ENCODE measurements at places on chromosomes 12 and 14.

DNA sequence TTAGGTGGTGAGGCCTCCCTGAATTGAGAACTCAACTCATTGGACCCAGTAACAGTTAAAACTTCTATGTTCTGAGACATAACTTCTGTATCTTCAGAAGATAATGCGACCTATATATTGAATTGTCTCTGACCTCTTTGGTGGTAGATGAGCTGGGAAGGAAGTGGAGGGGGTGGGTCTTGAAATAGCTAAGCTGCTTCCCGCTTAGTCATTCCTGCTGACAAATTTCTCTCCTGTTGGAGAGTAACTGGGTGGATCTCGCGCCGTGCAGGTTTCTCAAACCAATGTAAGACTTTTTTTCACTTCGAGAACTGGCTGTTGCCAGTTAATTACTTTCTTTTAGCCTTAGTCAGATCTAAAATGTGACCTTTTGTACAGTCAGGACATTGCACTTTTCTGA, 100.8 kb downstream of the PPHLN1 start:
- peak; percentile 58 for DNase-seq

- DNase-seq = peak; percentile 84
Measured at GRCh38 chr12:94783862-94784261, 133.5 kb upstream of the TMCC3 start.

DNA sequence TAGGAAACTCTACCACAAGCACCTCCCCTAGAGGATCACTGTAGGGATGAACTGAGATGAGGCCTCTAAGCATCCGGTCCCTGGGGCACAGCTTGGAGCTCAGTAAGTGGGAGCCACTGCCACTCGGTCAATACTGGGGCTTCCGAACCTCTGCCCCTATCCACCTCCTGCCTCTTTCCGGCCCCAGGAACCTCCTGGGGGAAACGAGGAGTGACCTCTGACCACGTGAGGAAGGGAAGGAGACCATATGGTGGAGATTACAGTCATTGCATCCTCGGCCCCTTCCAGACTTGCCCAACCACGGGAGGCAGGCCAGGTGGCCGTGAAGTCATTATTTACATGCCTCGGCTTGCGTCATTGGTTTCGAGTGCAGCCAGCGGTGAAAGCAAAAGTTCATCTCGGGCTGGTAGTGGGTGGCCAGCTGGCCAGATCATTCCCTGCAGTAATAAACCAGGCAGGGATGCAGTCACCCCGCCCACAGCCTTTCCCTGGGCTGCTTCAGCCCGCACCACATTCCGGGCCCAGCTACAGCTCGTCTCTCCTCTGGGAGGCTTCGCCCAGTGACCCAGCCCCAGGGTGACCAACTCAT, 65.4 kb downstream of the C14orf132 start:
- peak; percentile 88 for DNase-seq

GRCh38 chr12:92105676-92106075, 40.0 kb downstream of the BTG1 start:
- DNase-seq = no peak

DNA sequence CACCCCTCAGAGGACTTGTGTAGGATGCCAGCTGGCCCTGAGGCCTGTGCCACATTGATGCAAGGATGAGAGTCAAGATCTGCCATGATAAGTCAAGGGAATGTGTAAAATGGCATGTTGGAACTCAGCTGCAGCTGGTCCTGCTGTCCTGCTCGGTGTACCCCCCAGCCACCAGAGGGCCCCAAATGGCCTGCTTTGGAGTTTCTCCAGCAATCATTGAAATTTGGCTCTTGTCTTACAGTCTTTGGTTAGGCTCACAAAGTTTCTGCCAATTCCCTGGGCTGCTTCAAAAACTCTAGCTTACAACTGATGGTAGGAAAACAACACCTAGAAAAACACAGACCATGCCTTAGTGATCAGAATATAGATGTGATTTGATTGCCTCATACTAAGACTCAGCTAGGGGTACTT, 76.8 kb downstream of the HSD17B6 start:
- DNase-seq = peak; percentile 35

DNA sequence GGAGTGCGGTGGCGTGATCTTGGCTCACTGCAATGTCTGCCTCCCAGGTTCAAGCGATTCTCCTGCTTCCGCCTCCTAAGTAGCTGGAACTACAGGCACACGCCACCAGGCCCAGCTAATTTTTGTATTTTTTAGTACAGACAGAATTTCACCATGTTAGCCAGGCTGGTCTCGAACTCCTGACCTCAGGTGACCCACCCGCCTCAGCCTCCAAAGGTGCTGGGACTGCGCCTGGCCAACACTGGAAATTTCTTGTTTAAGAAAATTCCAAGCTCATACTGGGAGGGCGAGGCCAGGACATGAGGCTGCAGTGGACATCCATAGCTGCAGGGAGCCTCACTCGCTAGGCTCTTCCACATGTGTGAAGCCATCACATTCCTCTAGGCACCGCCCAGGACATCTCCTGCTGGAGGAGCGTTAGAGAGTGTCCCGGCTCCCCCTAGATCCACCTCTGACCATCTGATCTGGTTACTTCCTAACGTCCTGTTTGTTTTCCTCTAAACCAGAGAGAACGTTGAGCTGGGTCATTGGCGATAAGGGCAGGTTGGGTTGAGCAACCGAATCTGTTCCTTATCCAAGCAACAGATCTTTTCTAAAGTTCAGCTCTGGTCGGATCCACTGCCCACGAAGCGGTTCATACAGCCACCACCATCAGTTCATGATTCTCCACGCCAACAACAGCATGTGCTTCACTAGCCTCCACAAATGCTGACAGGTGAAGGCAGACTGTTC, 108.2 kb upstream of the MED13L start:
- no peak for DNase-seq

DNA sequence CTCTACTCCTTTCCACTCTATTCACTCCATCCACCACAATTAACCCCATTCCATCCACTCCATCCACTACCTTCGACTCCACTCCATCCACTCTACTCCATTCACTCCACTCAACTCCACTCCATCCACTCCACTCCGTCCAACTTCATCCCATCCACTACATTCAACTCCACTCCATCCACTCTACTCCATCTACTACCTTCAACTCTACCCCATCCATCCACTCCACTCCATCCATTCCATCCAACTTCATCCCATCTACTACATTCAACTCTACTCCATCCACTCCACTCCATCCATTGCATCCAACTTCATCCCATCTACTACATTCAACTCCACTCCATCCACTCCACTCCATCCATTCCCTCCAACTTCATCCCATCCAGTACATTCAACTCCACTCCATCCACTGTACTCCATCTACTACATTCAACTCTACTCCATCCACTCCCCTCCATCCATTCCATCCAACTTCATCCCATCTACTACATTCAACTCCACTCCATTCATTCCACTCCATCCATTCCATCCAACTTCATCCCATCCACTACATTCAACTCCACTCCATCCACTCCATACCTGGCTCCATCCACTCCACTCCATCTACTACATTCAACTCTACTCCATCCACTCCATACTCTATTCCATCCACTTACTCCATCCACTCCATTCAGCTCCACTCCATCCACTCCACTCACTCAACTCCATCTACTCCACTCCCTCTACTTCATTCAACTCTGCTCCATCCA, 16.4 kb downstream of the HNF1A start:
- DNase-seq = no peak

- DNase-seq = no peak
Measured at GRCh38 chr12:110508071-110508586, 6.0 kb downstream of the RAD9B start.

DNA sequence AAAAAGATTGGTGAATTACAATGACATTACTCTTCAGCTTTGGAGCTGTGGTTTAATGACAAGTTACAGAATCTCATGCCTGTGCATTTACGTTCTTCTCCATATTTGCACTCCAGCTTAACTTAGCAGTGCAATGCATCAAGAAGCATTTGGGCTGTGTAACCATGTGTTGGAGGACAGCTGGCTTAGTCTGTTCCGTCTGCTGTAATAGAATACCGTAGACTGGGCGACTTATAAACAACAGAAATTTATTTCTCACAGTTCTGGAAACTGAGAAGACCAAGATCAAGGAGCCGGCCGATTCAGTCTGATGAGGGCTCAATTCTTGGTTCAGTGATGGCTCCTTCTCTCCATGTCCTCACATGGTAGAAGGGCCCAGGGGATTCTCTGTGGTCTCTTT, 943.5 kb downstream of the BCL11B start:
- no peak for DNase-seq

DNA sequence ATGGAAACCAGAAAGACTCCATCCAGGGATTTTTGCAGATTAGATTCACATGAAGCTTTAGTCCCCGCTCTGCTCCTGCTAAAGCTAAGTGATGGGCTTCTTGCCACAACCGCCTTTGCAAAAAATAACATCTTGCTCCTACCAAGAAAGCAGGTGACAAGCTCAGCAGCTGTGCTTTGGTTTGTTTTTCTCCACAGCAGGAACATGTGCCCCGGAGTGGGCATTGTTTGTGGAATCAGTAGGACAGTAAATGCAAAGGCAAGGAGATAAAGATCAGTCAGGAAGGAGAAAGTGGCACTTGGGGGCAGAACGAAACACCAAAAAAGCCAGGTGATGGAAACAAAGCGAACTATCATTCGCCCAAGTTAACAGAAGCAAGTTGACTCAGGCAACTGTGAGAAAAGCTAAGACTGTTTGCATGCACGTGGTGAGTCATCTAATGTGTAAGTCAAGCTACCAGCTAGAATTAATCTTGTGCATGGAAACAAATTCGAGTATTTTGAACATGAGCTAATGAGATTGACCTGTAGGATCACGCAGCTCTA, 165.5 kb upstream of the PLXNC1 start:
- peak; percentile 74 for DNase-seq

- peak; percentile 73 for DNase-seq
Measured at GRCh38 chr14:103576371-103577024, 13.7 kb downstream of the COA8 start.

DNA sequence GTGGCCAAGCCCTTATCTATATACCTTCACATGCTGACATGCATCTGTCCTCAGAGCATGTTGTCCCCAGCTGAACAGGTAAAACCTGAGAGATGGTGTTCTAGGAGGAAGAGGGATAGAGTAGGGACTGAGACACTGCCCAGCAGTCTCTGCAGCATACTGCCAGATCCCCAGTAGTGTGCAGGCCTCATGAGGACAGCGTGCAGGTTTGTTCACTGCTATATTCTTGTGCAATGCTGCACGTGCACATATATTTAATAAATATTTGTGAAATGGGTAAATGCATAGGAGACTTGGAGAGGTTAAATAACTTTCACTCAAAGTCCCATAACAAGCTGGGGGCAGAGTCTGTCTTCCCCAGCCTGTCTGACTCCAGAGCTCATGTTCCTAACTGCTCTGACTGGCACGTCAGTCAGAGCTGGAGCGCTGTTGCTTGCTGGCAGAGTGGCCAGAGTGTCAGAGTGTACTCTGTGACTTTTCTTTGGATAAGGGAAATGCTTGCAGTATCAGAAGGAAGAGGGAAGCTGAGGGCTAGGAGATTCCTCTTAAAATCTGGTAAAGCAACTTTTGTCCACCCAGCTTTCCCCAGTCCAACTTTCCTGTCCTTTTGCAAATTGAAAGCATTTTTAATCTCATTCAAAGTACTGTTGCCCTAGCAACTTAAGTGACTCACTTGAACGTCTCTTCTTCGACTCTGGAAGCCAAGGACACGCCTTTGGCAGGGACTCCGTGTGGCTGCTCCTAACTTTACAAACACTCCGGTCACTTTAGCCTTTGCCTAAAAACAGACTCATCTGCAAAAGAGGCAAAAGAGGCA, 14.9 kb upstream of the POLR3B start:
- DNase-seq = peak; percentile 56

- no peak for DNase-seq
Measured at GRCh38 chr14:99731547-99732435, 47.7 kb downstream of the CYP46A1 start.

GRCh38 chr12:3743803-3744202, 9.1 kb downstream of the CRACR2A start:
- peak; percentile 40 for DNase-seq

DNA sequence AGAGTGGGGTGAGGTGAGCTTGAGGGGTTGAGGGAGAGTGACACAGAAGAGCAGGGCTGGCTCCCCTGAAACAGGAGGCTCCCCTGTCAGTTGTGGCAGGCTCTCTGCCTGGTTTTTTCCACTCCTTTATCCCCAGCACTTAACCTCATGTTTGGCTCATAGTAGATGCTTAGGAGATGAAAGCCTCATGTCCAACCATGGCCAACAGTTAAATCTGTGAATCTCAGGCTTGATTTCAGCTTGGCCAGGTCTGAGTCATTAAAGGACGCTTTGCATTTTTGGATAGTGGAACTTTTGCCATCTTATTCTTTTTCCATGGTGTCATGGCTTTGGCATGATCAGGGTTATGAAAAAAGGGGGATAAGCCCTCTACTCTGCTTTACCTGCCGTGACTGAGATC, 117.2 kb downstream of the CACNA1C start:
- peak; percentile 37 for DNase-seq

DNA sequence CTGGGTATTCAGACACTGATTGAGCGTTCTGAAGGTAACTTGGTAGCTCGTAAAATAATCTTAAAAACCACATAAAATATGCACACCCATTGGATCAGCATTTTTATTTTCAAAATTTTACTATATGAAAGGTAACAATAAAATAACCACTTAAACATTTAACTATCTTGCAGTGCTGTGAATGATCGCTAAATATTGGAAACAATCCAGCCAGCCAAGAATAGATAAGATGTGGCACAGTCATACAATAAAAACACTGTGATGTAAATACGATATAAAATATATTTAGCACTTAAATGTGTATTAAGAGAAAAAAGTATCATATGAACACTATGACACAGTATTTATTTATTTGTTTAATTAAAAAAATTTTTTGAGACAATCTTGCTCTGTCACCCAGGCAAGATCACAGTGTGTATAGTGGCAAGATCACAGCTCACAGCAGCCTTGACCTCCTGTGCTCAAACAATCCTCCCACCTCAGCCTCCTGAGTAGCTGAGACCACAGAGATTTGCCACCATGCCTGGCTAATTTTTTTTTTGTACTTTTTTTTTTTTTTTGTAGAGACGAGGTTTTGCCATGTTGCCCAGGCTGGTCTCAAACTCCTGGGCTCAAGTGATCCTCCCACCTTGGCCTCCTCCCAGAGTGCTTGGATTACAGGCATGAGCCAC, 39.4 kb downstream of the SDR9C7 start:
- no peak for DNase-seq

GRCh38 chr14:66965831-66966230, 223.4 kb upstream of the GARIN2 start:
- DNase-seq = peak; percentile 68

- no peak for DNase-seq
Measured at GRCh38 chr12:39619316-39619659, 315 bp downstream of the ABCD2 start.

DNA sequence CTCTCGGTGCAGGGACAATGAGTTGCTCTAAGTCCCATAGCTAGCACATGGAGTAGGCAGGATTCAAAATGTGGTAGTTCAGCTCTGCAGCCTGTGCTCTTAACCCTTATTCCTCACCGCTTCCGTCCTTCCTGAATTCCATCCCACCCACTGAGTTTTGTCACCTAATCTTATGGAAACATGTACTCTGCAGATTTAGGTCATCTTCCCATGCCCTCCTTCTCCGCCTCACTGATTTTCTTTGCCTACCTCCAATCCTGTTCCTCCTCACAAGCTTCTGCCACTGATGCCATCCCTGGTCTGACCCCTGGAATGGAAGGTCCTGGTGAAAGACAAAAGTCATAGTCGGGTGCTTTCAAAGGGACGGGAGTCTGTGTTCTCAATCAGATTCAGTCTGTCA, 46.5 kb upstream of the ABCC9 start:
- DNase-seq = no peak

GRCh38 chr12:32116897-32117296, 10.2 kb downstream of the BICD1 start:
- peak; percentile 70 for DNase-seq

- peak; percentile 59 for DNase-seq
Measured at GRCh38 chr12:88111074-88111652, 30.7 kb downstream of the CEP290 start.

Measured in fibroblast of skin of right quadriceps (primary cell).